ENCODE measurements at places on chromosomes 16 and 17.

GRCh38 chr16:54204756-54205155 is 81.8 kb downstream of the IRX3 start:
- DNase-seq = no peak

DNA sequence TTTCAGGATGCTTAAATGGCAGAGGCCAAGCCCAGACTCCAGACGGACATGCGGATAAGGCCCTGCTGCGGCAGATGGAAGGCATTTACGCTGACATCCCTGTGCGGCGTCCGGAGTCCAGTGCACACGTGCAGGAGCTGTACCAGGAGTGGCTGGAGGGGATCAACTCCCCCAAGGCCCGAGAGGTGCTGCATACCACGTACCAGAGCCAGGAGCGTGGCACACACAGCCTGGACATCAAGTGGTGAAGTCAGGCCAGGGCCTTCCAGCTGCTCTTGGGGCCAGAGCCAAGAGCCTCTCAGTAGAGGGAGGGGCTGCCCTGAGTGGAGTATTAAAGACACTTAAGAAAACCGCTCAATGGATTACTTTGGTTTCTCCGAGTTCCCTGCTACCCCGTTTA is 29.4 kb downstream of the NARF start:
- DNase-seq = no peak

DNA sequence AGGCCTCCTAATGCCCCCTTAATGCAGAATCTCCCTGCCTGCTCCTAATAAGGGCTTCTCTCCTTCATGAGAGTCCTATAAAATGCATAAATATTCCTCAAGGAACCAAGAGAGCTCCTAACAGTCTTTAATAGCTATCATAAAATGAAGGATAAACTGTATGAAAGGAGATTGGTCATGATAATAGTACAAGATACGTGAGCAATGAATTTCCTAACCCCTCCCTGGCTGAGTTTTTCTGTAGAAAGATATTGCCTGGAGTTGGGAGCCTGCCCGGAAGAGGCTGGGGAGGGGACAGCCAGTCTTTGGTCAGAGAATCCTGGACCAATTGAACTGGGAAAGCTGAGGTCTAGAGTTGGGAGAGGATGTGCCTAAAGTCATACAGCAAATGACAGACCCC is 321.9 kb upstream of the CDH5 start:
- DNase-seq = no peak

DNA sequence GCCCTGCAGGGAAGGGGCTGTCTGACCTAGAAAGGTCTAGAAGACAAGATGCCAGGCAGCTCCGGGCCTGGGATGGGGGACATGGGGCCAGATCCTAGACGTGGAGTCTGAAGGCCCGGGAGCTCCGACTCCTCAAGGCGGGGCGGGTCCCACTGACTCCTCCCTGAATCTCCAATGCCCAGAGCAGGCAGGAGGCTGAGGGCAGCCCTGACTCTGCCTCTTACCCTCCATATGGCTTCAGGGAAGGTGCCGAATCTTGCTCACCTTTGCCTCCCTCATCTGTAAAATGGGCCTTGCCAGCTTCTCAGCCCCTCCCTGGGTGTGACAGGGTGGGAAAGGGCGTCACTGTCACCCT is 14.8 kb downstream of the VASN start:
- DNase-seq = no peak

GRCh38 chr16:15542261-15542660 is 100.7 kb downstream of the MARF1 start:
- DNase-seq = no peak

Data from OCI-M1 (cell line).